Esophagus squamous epithelium (tissue), 5 donors: ENCODE measurements at places on chromosomes 5 and 9. TPM values are rescaled to one million over a fixed set of nuclear protein-coding genes. Genes with fewer than 3 reads are reported as not detected.
A peak's percentile ranks its signal among the peaks of the same experiment; 100 is the strongest.

Gene RNF130
- 54.6 TPM for total RNA-seq

DNA sequence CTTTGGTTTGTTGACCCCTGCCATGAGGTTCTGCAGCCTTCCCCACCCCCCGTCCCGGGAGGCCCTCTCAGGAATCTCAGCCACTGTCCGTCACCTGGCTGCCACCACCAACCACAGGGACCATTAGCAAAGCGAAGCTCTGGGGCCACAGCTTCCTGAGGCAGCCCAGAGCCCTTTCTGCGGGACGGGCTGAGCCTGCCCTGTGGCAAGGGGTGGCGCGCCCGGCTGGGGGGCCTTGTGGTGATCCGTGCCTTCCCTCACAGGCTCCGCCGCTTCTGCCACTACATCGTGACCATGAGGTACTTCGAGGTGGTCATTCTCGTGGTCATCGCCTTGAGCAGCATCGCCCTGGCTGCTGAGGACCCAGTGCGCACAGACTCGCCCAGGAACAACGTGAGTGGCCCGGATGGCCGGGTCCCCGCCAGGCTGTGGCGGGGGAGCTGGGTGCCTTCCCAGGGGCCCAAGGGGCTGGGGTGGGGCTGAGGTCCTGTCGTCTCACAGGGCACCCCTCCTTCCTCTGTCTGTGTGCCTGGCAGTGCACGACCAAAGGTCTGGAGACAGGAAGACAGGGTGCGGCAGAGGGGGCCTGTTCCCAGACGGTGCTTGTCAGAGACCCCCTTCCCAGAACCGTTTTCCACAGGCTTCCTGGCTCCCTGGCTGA lies 169.2 kb downstream of the CACNA1B start:
- no peak overlapping the region for H3K27ac ChIP-seq
- H3K36me3 ChIP-seq: no peaks in the 10 kb centered on the region
- H3K4me1 ChIP-seq: no peaks in the 10 kb centered on the region

DNA sequence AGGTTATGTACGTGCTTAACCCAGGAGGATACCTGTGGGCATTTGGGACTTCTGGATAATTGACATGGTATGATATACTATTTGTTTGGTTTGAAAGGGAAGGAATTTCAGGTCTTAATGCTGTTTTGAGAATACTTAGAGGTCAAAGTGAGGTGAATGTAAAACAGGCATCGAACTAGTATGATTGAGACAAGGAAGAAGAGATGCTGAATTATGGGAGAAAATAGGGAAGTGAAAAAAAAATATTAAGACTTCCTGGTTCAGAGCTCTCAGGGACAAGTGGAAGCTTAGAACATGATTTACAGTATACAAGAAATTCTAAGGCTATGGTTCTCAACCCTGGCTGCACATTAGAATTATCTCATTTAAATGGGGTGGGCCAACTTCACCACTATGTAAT lies 115.3 kb downstream of the CD180 start:
- no peaks in the 10 kb centered on the region for H3K27me3 ChIP-seq
- no peaks in the 10 kb centered on the region for H3K36me3 ChIP-seq
- peaks cover 2% of the 10 kb centered on the region for H3K4me1 ChIP-seq
- H3K27ac ChIP-seq: no peak overlapping the region
- no peak for DNase-seq
- H3K4me3 ChIP-seq: no peak overlapping the region

DNA sequence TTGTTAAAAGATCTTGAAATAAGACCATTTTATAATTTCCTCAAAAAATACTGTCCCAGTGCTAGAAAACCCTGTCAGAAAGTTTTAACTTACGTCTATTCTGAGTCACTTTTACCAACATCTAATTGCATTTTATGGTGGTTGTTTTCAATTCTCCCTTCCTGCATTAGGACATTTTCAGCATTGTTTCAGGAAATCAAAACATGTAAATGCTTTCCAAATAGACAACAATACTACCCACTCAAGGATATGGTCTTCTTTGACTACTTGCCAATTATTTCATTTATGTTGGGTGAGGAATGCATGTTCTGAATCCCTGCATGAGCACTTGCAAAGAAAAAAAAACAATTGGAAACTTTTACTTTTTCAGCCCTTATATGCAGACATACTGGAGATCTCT lies 284.6 kb upstream of the PDE4D start:
- no peaks in the 10 kb centered on the region for H3K4me1 ChIP-seq
- H3K36me3 ChIP-seq: no peaks in the 10 kb centered on the region
- no peak for DNase-seq
- no peak overlapping the region for H3K27ac ChIP-seq
- H3K27me3 ChIP-seq: no peaks in the 10 kb centered on the region
- H3K4me3 ChIP-seq: no peak overlapping the region

Gene ZNF474
- total RNA-seq: not detected

- no peaks in the 10 kb centered on the region for H3K27me3 ChIP-seq
- H3K36me3 ChIP-seq: peaks cover 9% of the 10 kb centered on the region
- no peak overlapping the region for H3K27ac ChIP-seq
- no peak for DNase-seq
- H3K4me3 ChIP-seq: no peak overlapping the region
- no peaks in the 10 kb centered on the region for H3K4me1 ChIP-seq
Measured at GRCh38 chr9:133779516-133780403, 41.6 kb upstream of the SARDH start.

DNA sequence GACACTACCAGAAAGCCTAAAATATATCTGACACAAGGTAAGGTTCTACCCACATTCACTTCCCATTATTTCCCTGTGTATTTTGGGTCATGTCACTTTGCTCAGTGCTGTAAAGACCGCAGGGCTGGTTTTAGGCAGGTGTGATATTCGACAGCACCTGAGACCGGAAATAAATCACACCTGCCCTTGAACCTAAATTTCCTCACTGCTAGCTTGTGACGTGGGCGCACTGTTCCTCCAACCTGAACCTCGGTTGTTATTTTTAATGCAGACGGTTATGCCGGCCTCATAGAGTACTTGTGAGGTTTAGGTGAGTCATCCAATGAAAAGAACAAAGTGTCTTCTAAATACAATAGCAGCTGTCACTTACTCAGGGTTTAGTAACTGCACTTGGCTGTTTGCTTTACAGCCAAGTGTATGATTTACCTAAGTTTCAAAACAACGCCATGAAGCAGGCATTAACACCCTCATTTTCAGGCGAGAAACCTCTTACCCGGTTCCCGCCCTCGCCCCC lies 20.7 kb upstream of the ZNF782 start:
- no peaks in the 10 kb centered on the region for H3K36me3 ChIP-seq
- peaks cover 4% of the 10 kb centered on the region for H3K27me3 ChIP-seq
- peak overlapping the region; percentile 94 for H3K27ac ChIP-seq
- no peak for DNase-seq

Gene KLF4
- total RNA-seq: 72.0 TPM

DNA sequence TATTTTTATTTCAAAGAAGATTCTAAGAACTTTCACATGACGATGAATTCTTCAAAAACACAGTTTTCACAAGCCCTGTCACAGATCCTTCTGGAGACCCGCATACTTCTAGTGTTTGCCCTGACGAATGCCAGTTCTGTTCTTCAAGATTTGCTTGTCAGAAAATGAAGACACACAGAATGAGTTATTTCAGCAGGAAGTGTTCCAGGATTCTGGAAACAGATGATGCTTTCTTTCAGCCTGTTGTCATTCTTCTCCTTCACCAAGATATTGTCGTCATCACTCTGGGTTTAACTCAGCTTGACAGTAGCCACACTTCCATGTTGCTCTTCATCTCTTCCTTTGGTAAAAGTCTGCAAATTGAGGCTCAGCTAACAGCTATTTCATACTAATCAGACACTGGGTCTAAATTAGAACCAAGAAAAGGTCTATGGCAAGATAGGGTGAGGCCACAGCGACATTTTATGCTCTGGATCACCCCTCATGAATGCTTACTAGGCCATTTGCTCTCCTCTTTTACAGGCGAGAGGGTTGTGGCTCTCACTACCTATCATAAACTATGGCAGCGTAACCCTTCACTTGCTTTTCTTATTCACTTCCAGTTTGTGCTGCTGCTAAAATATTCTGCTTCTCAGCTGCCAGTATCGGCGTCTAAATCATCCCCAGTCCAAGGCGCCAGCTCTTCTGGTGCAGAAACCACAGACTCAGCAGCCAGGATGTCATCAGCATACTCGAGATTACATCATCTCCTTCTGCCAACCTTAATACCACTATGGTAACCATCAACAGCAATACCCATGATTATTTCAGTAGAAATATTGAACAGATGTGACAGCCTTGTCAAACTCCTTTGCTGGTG lies 159.6 kb upstream of the TBCA start:
- no peaks in the 10 kb centered on the region for H3K4me1 ChIP-seq
- H3K27ac ChIP-seq: no peak overlapping the region
- DNase-seq: no peak
- H3K27me3 ChIP-seq: peaks cover 26% of the 10 kb centered on the region
- H3K36me3 ChIP-seq: no peaks in the 10 kb centered on the region
- no peak overlapping the region for H3K4me3 ChIP-seq

- no peak overlapping the region for H3K4me3 ChIP-seq
- no peaks in the 10 kb centered on the region for H3K36me3 ChIP-seq
- H3K27ac ChIP-seq: no peak overlapping the region
- peaks cover 3% of the 10 kb centered on the region for H3K4me1 ChIP-seq
- H3K27me3 ChIP-seq: no peaks in the 10 kb centered on the region
Measured at GRCh38 chr9:107989544-107989943, 500.0 kb upstream of the KLF4 start.

GRCh38 chr5:81856948-81857928 lies 106.3 kb upstream of the SSBP2 start:
- DNase-seq: no peak
- no peaks in the 10 kb centered on the region for H3K36me3 ChIP-seq
- no peak overlapping the region for H3K4me3 ChIP-seq
- peaks cover 23% of the 10 kb centered on the region for H3K4me1 ChIP-seq
- peak overlapping the region; percentile 75 for H3K27ac ChIP-seq

DNA sequence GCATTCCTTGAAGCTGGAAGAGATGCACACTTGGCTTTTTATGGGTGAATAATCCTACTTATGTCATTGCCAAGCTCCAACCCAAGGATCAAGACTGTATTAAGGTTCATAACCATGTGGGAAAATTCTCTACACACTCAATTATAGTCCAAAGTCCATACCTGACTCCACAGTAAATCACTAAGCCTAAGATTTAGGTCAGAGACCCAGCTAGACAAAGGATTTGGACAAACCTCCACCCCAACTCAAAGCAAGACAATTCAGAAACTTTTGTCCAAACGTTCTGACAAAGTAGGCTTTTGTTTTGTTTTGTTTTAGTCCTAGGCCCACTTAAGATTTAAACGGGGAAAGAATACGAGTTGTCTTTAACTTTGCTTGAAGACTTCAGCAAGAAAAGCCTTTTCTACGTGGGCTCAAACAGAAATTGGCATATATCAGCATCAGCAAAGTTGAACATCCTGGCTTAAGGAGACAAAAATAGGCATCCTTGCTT lies 1.7 kb downstream of the MEGF9 start:
- no peaks in the 10 kb centered on the region for H3K27me3 ChIP-seq
- H3K36me3 ChIP-seq: no peaks in the 10 kb centered on the region
- DNase-seq: no peak
- peak overlapping the region; percentile 91 for H3K27ac ChIP-seq
- H3K4me1 ChIP-seq: peaks cover 76% of the 10 kb centered on the region

DNA sequence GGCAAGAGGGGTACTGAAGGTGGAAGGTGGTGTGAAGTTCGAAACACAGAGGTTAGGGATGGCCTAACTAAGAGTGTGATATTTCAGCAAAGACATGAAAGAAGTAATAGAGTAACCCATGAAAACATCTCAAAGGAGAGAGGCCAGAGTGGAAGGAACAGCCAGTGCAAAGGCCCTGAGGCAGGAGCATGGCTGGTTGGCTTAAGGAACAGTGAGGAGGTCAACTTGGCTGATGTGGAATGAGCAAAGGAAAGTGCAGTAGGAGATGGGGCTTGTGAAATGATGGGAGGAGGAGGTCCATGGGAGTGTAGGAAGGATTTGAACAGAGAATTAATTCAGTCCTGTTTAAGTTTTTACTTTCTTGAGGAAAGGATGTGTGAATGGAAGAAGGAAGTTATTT lies 178.3 kb upstream of the ZNF608 start:
- H3K36me3 ChIP-seq: no peaks in the 10 kb centered on the region
- DNase-seq: no peak
- no peaks in the 10 kb centered on the region for H3K27me3 ChIP-seq
- no peak overlapping the region for H3K4me3 ChIP-seq
- H3K4me1 ChIP-seq: peaks cover 26% of the 10 kb centered on the region

- no peak overlapping the region for H3K27ac ChIP-seq
- H3K4me3 ChIP-seq: no peak overlapping the region
- peaks cover 9% of the 10 kb centered on the region for H3K27me3 ChIP-seq
- H3K4me1 ChIP-seq: no peaks in the 10 kb centered on the region
Measured at GRCh38 chr5:112691758-112692157, 45.9 kb upstream of the APC start.

Gene DDX4
- not detected for total RNA-seq

GRCh38 chr5:61467766-61468482 lies 135.9 kb downstream of the ZSWIM6 start:
- no peaks in the 10 kb centered on the region for H3K27me3 ChIP-seq
- no peak overlapping the region for H3K4me3 ChIP-seq
- H3K36me3 ChIP-seq: no peaks in the 10 kb centered on the region
- no peak overlapping the region for H3K27ac ChIP-seq
- no peak for DNase-seq
- peaks cover 21% of the 10 kb centered on the region for H3K4me1 ChIP-seq

GRCh38 chr9:69555802-69556201 lies 116.4 kb downstream of the APBA1 start:
- no peaks in the 10 kb centered on the region for H3K4me1 ChIP-seq
- H3K36me3 ChIP-seq: no peaks in the 10 kb centered on the region
- no peak overlapping the region for H3K27ac ChIP-seq
- no peaks in the 10 kb centered on the region for H3K27me3 ChIP-seq

Gene SLC25A25
- 37.9 TPM for total RNA-seq

- no peak overlapping the region for H3K27ac ChIP-seq
- H3K4me1 ChIP-seq: no peaks in the 10 kb centered on the region
- H3K4me3 ChIP-seq: no peak overlapping the region
Measured at GRCh38 chr5:147822686-147823491, 8.6 kb downstream of the SPINK1 start.

Gene KCTD16
- total RNA-seq: not detected

DNA sequence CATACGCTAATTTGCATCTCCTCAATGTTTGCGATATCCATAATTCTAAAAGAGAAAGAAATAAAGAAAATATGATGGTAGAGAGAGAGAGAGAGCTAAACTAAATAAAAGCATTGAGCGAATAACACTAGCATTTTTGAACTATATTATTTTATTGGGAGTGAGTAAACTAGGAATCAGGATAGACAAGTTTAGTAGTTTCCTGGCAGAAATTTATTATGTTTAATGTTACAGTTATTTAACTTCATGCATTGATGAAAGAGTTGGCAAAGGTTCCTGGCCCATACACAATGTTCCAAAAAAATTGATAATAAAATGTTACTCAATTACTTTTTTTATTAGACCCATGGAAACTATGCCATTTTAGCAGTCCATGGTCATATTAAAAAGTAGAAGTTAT lies 1708.2 kb upstream of the CDH6 start:
- H3K27me3 ChIP-seq: no peaks in the 10 kb centered on the region
- no peak for DNase-seq
- H3K27ac ChIP-seq: no peak overlapping the region

Gene OR13F1
- not detected for total RNA-seq

- no peak for DNase-seq
- no peaks in the 10 kb centered on the region for H3K27me3 ChIP-seq
- H3K4me1 ChIP-seq: no peaks in the 10 kb centered on the region
- H3K4me3 ChIP-seq: no peak overlapping the region
- no peaks in the 10 kb centered on the region for H3K36me3 ChIP-seq
Measured at GRCh38 chr5:151885138-151885908, 39.3 kb downstream of the GLRA1 start.

Gene UAP1L1
- total RNA-seq: 3.4 TPM

Gene C5orf52
- not detected for total RNA-seq

Gene F2RL1
- total RNA-seq: 9.0 TPM

GRCh38 chr5:151200913-151201595 lies 22.8 kb downstream of the CCDC69 start:
- peak overlapping the region; percentile 3 for H3K27ac ChIP-seq
- H3K27me3 ChIP-seq: no peaks in the 10 kb centered on the region
- no peak for DNase-seq
- no peaks in the 10 kb centered on the region for H3K36me3 ChIP-seq
